ENCODE measurements at places on chromosomes 1 and 21. TPM values are rescaled to one million over a fixed set of nuclear protein-coding genes. Genes with fewer than 3 reads are reported as not detected.

DNA sequence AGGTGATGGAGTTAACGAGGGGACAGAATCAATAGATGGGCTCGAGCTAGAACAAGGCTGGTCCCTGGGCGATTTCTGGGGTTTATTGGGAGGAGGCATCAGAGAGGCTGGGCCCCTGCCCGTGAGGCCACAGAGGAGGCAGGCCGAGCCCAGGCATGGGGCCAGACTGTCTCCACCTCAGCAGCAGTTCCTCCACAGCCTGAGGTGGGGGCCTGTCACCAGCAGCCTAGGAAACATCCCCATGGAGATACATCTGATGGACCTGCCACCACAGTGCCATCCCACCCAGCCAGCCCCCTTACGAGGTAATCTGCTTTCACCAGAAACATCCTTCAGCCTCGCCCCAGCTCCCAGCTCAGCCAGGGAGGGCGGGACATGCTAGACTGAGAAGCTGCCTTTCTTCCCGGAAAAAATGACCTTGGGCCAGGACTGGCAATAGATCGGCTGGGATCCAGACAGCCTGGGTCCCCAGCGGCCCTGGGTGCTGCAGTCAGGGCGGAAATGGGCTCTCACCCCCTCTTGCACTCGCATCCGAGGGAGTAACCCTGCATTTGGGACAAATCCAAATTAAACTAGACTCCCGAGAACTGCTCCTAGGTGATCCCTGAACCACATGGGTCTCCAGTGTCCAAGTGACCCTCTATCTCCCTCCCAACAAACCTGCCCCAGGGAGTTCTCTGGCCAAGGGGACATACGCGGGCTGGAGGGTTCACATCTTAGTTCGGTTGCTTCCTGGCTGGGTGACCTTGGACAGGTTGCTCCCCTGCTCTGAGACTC lies 10.0 kb upstream of the EPHA8 start:
- no peak overlapping the region for H3K27ac ChIP-seq
- H3K4me1 ChIP-seq, result no peaks in the 10 kb centered on the region
- H3K4me3 ChIP-seq, result no peak overlapping the region
- no peaks in the 10 kb centered on the region for H3K36me3 ChIP-seq
- DNase-seq, result no peak

DNA sequence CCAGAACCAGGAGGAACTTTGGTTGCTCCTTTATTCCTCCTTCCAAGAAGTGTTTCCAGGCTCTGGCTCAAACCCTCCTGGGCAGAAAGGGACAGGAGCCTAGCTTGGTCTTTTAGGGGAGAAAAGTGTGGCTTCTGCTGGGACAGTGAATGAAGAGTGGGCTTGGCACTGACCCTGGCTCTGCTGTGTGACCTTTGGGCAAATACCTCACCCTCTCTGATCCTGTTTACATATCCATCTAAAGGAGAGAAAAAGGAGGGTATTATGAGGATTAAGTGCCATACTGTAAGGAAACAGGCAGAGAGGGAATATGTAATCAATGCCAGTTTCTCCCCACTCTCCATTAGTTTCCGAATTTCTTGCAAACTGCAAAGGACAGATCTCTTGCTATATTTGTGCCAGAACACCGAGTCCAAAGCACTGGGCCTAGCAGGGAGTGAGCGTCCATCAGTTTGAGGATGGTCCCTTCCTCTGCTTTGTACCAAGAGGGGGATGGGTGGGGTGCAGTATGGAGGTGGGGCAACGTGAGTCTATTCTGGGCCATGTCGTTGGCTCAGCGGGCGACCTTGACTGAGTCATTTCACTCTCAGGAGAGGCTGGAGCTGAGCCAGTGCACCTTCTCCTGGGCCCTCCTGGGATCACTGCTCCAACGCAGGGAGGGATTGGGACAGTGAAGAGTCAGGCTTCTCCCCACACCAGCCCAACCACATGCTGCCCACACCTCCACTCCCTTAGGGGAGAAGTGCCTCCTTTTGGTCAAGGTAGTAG lies 38.4 kb downstream of the IGSF21 start:
- no peak overlapping the region for H3K27ac ChIP-seq

- no peaks in the 10 kb centered on the region for H3K4me1 ChIP-seq
- H3K4me3 ChIP-seq, result no peak overlapping the region
- no peak overlapping the region for H3K27ac ChIP-seq
- peaks cover 4% of the 10 kb centered on the region for H3K27me3 ChIP-seq
- no peaks in the 10 kb centered on the region for H3K36me3 ChIP-seq
- DNase-seq, result no peak
These were observed 97.9 kb upstream of the RGS1 start for GRCh38 chr1:192477630-192478029.

- no peaks in the 10 kb centered on the region for H3K36me3 ChIP-seq
- H3K4me3 ChIP-seq, result no peak overlapping the region
- H3K27ac ChIP-seq, result no peak overlapping the region
- peaks cover 6% of the 10 kb centered on the region for H3K4me1 ChIP-seq
These were observed 9.1 kb upstream of the EXO1 start for GRCh38 chr1:241838897-241839296.

- H3K4me1 ChIP-seq, result no peaks in the 10 kb centered on the region
- H3K36me3 ChIP-seq, result no peaks in the 10 kb centered on the region
- H3K27ac ChIP-seq, result no peak overlapping the region
- DNase-seq, result peak; percentile 16
- H3K27me3 ChIP-seq, result peaks cover 10% of the 10 kb centered on the region
These were observed 59.5 kb downstream of the NFASC start for GRCh38 chr1:204930155-204930523.

DNA sequence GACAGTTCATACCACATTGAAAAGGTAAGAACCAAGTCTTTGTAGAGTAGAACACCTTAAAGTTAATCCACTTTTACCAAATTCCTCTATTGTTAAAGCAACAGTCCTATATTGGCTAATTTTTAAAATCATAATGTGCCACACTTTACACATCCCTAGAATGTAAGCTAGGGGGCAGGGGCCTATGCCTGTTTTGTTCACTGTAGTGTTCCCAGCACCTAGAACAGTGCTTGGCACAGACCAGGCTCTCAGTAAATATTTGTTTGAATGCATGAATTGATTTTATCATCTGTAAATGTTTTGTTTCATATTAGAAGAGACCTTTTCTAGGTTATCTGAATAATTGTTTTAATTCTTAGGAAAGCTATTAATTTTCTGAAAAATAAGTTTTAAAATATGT lies 9.1 kb downstream of the SMAP2 start:
- H3K36me3 ChIP-seq, result peaks cover 39% of the 10 kb centered on the region
- H3K27ac ChIP-seq, result peak overlapping the region; percentile 98
- peak overlapping the region; percentile 70 for H3K4me3 ChIP-seq
- no peak for DNase-seq

The MAP3K21 gene
- total RNA-seq, result 2.2 TPM

The LAPTM5 gene
- 326 TPM for total RNA-seq

The NPHS2 gene
- total RNA-seq, result not detected

GRCh38 chr1:245858022-245858721 lies 648.9 kb downstream of the SMYD3 start:
- H3K27ac ChIP-seq, result no peak overlapping the region
- no peaks in the 10 kb centered on the region for H3K27me3 ChIP-seq
- H3K4me3 ChIP-seq, result no peak overlapping the region
- H3K36me3 ChIP-seq, result peaks cover 1% of the 10 kb centered on the region
- no peak for DNase-seq
- no peaks in the 10 kb centered on the region for H3K4me1 ChIP-seq

DNA sequence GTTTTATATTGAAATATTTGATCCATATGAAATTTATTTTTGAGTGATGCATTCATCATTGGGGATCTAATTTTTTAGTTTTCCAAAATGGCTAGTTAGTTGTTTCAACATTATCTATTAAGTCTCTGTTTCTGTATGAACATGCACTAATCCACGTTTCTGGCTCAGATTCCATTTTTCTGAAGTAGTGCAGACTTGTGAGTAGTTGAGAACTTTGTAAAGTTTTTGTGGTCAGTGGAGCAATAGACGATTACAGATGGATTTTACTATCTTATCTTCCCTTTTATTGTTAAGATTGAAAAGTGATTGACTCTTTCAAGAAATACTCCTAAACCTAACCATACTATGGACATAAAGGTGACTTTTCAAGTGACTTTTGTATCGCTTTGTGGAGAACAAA lies 16.7 kb downstream of the SOAT1 start:
- no peak for DNase-seq
- H3K27ac ChIP-seq, result no peak overlapping the region
- H3K27me3 ChIP-seq, result no peaks in the 10 kb centered on the region
- peaks cover 7% of the 10 kb centered on the region for H3K4me1 ChIP-seq
- no peak overlapping the region for H3K4me3 ChIP-seq

DNA sequence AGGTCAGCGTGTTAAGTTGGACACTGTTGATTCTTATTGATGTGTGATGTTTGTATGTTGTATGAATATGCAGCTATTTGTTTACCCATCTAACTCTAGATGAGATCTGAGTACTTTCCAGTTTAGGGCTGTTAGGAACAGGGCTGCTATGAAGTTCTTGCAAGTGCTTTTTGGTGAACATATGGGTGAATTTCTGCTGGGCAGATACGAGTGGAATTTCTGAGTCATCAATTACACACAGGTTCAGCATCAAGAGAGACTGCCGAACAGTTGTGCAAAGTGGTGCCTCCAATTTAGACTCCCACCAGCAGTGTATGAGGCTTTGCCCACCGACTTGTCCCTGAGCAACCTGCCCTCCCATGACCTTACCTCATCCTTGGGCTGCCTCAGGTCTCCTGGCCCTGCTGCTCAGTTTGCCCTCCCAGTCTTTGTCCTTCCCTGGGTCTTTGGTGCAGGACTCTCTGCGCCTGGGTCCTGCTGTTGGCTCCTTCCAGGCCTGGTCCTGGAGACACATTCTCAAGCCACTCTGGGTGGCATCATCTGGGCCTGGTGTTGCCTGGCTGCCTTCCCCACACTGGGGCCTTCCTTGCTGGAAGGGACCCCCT lies 343.6 kb downstream of the PTPRU start:
- no peak overlapping the region for H3K27ac ChIP-seq
- H3K36me3 ChIP-seq, result no peaks in the 10 kb centered on the region
- H3K4me3 ChIP-seq, result no peak overlapping the region
- peaks cover 2% of the 10 kb centered on the region for H3K27me3 ChIP-seq
- DNase-seq, result no peak

DNA sequence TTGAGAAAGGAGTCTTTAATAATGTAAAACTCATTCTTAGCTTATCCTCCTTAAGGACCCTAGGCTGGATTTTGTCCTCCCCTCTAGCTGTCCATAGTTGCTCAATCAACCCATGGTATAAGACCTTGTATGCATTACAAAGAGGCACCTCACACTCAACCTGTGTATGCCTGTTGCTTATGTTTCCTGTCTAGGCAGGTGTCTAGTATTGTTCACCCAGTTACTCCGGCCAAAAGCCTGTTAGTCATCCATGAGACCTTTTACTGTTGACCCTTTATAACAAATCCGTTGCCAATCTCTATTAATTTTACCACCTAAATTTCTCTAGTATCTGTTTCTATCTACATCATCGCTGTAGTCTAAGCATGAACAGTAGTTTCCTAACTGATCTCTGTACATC lies 3.7 kb downstream of the LYPLAL1 start:
- no peak overlapping the region for H3K27ac ChIP-seq
- peaks cover 32% of the 10 kb centered on the region for H3K4me1 ChIP-seq
- H3K4me3 ChIP-seq, result no peak overlapping the region
- no peak for DNase-seq
- H3K36me3 ChIP-seq, result peaks cover 24% of the 10 kb centered on the region

DNA sequence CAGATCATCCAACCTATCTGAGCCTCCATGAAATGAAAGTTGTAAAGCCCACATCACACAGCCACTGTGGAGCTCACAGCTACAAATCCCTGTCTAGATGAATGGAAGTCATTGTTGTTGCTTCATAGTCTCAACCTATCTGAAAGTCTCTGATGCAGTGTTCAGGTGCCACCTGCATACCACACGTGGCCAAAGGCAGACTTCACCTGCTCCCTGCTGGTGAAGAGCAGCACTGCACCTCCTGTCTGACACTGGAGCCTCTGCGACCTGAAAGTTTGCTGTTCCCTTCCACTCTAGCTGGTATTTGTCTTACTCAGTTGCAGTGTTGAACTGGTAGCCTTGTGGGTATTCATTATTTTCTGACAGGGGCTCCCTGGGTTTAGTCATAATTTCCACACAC lies 18.4 kb downstream of the LORICRIN start:
- H3K4me1 ChIP-seq, result no peaks in the 10 kb centered on the region
- H3K27me3 ChIP-seq, result peaks cover 47% of the 10 kb centered on the region
- no peak overlapping the region for H3K27ac ChIP-seq

The OR10J1 gene
- total RNA-seq, result not detected

- no peaks in the 10 kb centered on the region for H3K27me3 ChIP-seq
- no peaks in the 10 kb centered on the region for H3K36me3 ChIP-seq
- DNase-seq, result peak; percentile 51
- H3K27ac ChIP-seq, result no peak overlapping the region
These were observed 15.4 kb upstream of the EPS15 start for GRCh38 chr1:51534447-51534846.

- no peak within 1 kb of the TSS for H3K27ac ChIP-seq
- H3K27me3 ChIP-seq, result no peaks in the 10 kb centered on the region
- no peak within 1 kb of the TSS for H3K4me3 ChIP-seq
- peaks cover 10% of the 10 kb centered on the region for H3K36me3 ChIP-seq
These were observed at the start of gene TEX38 for GRCh38 chr1:46671554-46671953. TEX38 (plus strand) TSS chr1:46671854; CDS start chr1:46671935, 81 bp downstream.

- H3K4me1 ChIP-seq, result peaks cover 15% of the 10 kb centered on the region
- no peaks in the 10 kb centered on the region for H3K36me3 ChIP-seq
- no peak overlapping the region for H3K27ac ChIP-seq
- DNase-seq, result no peak
These were observed 18.5 kb downstream of the IBA57 start for GRCh38 chr1:228184152-228184551.

The EDN2 gene
- not detected for total RNA-seq

- no peak overlapping the region for H3K4me3 ChIP-seq
- H3K27me3 ChIP-seq, result peaks cover 14% of the 10 kb centered on the region
- H3K4me1 ChIP-seq, result no peaks in the 10 kb centered on the region
- H3K27ac ChIP-seq, result no peak overlapping the region
- no peaks in the 10 kb centered on the region for H3K36me3 ChIP-seq
These were observed 9.8 kb upstream of the SLC30A1 start for GRCh38 chr1:211588711-211589110.

The MKNK1 gene
- 78.6 TPM for total RNA-seq

GRCh38 chr1:17857996-17858395 lies 102.9 kb downstream of the ACTL8 start:
- no peaks in the 10 kb centered on the region for H3K27me3 ChIP-seq
- no peaks in the 10 kb centered on the region for H3K36me3 ChIP-seq
- no peak for DNase-seq
- no peak overlapping the region for H3K27ac ChIP-seq
